ENCODE measurements at places on chromosomes 16 and 17. TPM values are rescaled to one million over a fixed set of nuclear protein-coding genes. Genes with fewer than 3 reads are reported as not detected.

The ASPA gene
- total RNA-seq = not detected

The KRT222 gene
- 0.37 TPM for total RNA-seq

The RUNDC3A gene
- total RNA-seq = 1.1 TPM

The TBX4 gene
- 0.30 TPM for total RNA-seq

The KRT39 gene
- total RNA-seq = not detected

The MYH1 gene
- total RNA-seq = not detected

The XPO6 gene
- 104 TPM for total RNA-seq

The OR1A1 gene
- not detected for total RNA-seq

The GPRC5C gene
- total RNA-seq = 67.4 TPM

The PARD6A gene
- 1.3 TPM for total RNA-seq

The CTRL gene
- total RNA-seq = 1.6 TPM

The CEP112 gene
- 5.3 TPM for total RNA-seq

The KRTAP2-2 gene
- not detected for total RNA-seq

The GPT2 gene
- total RNA-seq = 10.2 TPM

The UBE2I gene
- total RNA-seq = 154 TPM

The METTL23 gene
- 59.1 TPM for total RNA-seq

The C16orf92 gene
- total RNA-seq = not detected

The CLEC3A gene
- total RNA-seq = not detected

The NPIPA5 gene
- 1.9 TPM for total RNA-seq

The EVI2B gene
- not detected for total RNA-seq

The TBC1D28 gene
- not detected for total RNA-seq

The FBXL19 gene
- 19.2 TPM for total RNA-seq

The CFAP97D1 gene
- not detected for total RNA-seq

The RASL10B gene
- total RNA-seq = 0.13 TPM

The HSD17B2 gene
- 0.15 TPM for total RNA-seq

The MYADML2 gene
- not detected for total RNA-seq

The NME1 gene
- 736 TPM for total RNA-seq

The CCL17 gene
- total RNA-seq = not detected

The SRCIN1 gene
- 2.3 TPM for total RNA-seq

The PDIA2 gene
- 0.11 TPM for total RNA-seq

The PIRT gene
- not detected for total RNA-seq

The RPS6KB1 gene
- total RNA-seq = 36.2 TPM

The GUCY2D gene
- 0.38 TPM for total RNA-seq

The SREBF1 gene
- 75.8 TPM for total RNA-seq

The MYL4 gene
- total RNA-seq = not detected

The C17orf75 gene
- total RNA-seq = 29.4 TPM

The PLD6 gene
- 5.9 TPM for total RNA-seq

The DYNLRB2 gene
- total RNA-seq = not detected

The CSH2 gene
- total RNA-seq = not detected

The PIK3R6 gene
- total RNA-seq = not detected

The PPY gene
- not detected for total RNA-seq

The NPIPB5 gene
- total RNA-seq = 20.2 TPM

The NPIPA7 gene
- total RNA-seq = 5.4 TPM

The ZNF597 gene
- 1.1 TPM for total RNA-seq

The ATP2A3 gene
- 5.3 TPM for total RNA-seq

All from A549 treated with Mapracorat at 1 μM for 4 hours (cell line).